ENCODE measurements at places on chromosomes 12 and 14.

- no peak for DNase-seq
Measured at GRCh38 chr14:101496776-101497683, 64.3 kb upstream of the DIO3 start.

DNA sequence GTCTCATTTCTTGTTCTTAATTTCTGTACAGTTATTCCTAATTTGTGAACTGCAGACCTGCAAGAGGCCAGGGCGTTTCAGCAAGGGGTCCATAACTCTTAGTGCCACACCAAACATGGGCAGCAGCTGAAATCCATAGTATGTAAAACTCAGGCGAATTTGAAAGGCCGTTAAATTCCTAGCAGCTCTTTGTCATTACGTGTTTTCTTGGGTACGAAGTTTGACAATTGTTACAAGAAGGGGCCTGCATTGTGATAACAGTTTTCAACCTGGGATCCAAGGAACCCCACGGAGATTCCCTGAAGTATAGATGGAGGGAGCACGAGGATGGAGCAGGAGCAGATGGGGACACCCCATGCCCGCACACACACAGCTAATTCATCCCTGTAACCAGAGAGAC lies 288.0 kb downstream of the ZFP36L1 start:
- DNase-seq: no peak

- DNase-seq: no peak
Measured at GRCh38 chr12:52603314-52603713, 2.1 kb upstream of the KRT72 start.

DNA sequence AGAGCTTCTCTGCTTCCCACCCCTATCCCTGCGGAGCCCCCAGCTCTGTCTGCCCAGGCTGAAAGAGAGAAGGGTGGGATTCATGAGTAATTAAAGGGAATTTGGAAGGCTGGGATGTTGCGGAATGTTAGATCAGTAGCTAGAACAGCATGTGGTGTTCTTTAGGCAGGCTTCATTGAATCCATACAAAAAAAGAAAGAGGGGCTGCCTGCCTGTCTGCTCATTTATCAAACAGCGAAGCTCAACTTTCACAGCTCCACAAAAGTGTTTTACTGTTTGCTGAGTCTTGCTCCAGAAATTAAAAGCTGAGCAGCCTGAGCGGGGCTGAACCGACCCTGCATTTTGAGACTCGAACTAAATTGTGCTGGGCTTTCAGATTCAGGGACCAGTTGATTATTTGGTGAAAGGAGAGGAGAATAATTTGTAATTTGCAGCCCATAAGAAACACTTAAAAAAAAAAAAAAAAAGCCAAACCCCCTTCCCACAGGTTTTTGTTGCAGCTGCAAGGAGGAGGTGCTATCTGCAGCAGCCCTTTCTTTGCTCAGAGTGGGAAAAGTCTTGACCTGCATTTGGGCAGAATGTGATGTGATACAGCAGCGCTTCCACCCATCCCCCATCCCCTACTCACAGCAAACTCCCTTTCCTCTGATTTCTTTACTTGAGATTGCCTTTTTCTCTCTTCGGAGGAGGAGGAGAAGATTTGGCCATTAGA lies 89.7 kb downstream of the RFX4 start:
- no peak for DNase-seq

DNA sequence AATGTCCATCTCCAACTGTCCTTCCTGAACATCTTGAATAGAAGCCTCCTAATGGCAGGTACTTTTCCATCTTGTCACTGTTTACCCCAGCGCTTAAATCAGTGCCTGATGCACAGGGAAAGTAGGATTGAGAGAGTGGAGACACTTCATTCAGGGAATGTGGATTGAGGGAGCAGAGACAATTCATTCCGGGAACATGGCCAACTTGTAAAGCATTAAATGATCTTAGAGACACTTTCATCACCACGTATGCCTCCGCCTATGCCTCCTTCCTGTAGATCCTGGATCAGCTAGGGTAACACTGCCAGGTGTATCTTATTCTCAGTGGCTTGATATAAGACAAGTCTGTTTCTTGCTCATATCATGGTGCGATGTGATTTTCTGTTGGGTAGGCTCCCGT lies 67.6 kb upstream of the CSRP2 start:
- DNase-seq: no peak

DNA sequence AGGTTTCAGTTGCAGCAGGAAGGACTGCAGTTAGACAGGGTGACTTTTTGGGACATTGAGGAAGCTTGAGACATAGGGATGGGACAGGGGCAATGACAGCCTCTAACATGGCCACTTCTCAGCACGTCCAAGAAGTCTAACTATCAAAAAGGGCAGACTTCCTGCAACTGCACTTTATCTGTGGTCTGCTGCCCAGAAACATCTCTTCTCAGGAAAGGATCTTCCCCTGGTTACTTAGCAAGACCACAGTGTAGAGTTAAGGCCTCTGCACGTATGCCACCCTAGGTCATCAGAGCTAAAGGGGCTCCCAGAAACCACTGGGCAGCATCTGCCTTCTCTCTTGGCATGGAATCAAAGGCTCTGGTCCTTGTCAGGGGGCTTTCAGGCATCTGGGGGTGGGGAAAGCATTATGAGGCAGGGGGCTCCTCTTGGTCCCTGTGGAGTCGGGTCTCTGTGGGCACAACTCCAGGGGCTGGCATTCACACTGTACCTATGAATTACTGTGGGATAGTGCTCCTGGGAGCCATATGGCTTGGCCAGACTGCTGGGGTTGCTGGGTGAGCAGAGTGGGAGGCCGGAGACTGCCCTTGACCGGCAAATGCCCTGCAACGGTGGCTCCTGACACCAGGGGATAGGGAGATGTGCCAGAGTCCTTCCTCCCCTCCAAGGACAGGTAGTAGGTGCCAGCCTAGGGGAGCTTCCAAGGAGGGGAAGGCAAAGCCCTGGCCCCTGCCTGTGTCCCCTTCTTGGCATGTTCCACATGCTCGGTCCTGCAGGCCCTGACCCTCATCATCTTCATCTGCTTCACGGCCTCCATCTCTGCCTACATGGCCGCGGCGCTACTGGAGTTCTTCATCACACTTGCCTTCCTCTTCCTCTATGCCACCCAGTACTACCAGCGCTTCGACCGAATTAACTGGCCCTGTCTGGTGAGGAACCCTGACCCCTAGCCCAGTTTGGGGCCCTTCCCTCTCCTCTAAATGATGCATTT lies 1.0 kb downstream of the CMTM5 start:
- no peak for DNase-seq

DNA sequence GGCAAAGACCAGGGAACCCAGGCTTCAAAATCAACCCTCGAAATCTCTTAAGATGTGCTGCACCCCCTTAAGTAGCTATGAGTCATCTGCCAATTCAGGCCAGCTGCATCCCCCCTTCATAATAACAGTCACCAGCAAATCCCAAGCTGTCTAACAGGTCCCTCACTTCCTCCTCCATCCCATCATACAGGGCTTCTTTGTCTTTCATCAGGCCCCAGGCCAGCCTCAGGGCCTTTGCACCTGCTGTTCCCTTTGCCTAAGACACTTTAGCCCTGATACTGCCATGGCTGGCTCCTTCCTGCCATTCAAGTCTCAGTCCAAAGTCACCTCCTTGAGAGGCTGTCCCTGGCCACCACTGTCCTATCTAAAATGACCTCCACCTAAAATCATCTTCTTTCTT lies 4.0 kb downstream of the RASAL1 start:
- DNase-seq: no peak

DNA sequence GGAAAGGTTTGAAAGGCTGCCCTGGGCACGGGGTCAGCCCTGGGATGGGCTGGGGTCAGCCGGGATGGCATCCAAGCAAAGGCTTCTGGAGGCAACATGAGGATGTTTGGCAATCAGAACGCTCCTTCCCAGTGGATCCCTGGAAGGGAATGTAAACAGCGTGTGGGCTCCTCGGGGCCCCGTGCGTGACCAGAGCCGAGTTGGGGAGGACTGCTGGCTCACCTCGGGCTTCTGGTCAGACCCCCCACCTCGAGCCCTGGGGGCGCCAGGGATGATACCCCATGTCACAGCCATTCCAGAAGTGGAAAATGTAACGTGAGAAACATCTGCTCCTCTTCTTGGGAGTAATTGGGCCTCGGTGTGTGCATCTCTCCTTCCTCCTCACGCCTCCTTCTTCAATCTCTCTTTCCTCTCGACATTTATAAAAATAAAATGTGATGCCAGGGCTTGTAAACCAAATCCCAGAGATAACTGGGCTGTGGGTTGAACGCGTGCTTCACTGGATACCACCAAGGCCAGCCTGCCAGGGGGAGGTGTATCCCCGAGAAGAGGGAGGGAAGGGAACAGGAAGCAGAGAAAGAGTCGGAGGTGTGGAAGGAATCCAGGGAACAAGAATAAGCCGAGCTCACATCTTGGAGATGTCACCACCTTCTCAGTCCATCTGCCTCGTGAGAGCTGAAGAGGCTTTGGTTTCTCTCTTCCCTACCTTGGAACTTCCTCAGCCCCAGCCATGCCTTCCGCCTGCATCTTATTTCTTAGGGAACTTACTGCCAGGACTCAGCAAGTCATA lies 144.8 kb downstream of the NUAK1 start:
- no peak for DNase-seq

DNA sequence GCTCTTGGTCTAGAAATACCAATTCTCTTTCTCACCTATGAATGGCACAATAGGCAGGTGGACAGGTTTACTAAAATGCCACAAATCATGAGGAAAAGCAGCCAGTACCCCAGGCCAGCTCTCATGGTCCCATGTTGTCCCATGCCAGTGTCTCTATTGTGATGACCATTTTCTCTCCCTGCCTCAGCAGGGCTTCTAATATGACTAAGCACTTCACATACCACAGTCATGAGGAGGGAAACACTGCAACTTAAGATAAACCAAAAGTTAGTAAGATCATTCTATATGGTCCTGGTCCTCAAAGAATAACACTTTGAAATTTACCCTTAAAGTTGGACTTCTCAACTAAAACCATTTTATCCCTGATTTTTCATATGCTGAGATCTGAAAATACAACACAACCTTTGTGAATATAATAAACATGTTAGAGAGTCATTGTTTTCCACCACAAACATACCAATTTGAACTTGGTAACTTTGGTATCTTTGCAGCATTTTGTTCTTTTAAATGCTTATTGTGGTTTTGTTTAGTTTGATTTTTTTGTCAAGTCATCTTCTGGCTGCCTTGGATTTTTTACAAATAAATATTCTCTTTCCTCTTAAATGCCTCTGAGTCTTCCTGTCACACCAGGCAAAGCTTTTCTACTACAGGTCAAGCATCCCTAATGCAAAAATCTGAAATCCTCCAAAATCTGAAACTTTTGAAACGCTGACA lies 3.6 kb downstream of the TTC5 start:
- no peak for DNase-seq

- no peak for DNase-seq
Measured at GRCh38 chr14:100293497-100294212, 12.6 kb downstream of the SLC25A29 start.

DNA sequence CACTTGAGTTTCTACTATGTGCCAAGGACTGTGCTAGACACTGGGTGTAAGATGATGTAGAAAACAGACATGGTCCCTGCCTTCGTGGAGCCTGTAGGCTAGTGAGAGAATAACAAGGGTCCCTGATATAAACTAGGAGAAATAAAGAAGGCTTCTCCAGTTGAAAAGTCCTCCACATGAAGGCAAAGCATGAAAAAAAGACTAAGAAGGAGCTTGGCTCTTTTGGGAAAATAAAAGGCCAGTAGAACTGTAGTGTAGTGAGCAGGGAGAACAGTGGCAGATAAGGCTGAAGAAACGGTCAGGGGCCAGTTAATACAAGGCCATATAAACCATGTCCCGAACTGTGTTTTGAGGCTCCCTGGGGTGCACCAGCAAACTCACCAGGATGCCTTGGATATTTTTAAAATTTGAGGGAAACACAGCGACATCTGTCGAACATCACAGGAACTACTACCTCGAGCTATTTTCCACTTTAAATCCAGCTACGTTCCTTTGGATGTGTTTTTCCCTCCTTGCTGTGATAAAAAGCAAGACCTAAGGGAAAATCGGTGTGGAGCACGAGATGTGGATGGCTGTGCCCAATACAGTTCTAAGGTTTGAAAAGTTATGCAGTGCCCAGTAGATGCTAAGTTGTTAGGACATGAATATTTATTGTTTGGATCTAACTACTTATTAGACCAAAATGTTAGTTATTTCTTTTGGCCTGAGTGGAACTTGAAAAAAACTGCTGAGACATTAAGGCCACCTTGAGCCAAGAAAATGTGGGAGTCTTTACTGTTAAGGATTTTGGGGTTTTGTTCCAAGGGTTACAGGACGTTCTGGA lies 8.5 kb upstream of the CFL2 start:
- DNase-seq: no peak

GRCh38 chr12:84585776-84586395 lies 326.7 kb downstream of the SLC6A15 start:
- no peak for DNase-seq

DNA sequence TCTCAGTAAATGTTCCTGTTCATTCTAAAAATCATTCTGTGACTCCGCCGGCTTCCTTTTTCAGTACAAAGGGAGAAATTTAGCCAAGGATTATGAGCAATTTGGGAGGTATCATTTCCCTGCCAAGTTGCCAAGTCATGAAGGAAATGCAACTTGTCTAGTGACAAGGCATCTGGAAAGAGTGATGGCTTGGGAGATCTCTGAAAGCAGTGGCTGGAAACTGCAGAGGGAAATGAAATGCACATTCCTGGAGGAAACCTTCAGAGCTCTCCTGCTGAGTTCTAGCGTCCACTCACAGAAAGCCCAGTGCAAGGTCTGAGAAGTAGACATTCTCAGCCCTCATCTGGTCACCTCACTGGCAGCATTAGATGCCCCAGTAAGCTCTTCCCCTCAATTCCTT lies 91.7 kb downstream of the GALC start:
- DNase-seq: no peak

DNA sequence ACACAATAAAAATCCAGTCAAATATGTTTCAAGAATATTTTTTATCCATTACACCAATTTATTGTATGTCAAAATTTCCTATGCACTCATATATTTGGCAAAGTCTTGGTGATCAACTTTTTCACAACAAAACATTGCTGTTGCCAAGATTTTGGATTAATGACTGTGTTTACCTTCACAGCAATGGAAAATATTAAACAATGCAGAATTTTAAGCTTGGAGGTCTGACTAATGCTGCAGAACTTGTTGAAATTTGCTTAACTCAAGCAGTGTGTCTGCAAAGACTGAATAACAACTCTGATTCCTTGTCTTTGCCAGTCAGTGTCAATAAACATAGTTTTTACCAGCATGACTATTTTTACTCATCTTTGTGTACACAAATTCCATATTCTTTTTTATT lies 336.4 kb downstream of the CCER1 start:
- DNase-seq: no peak

All from NCI-H2081 treated with DMSO at 0.1 percent for 48 hours (cell line).